Activated T-helper 2 cell treated with anti-CD3 and anti-CD28 coated beads, Interferon-gamma antibody, Interleukin-2, Interleukin-4, amounts not matched to agents 10 μg/mL and 5 μg/mL and 100 μg/mL, durations not matched to agents 14 hours and 24 hours and 36 hours (primary cell): ENCODE measurements at places on chromosomes 12 and 14. TPM values are rescaled to one million over a fixed set of nuclear protein-coding genes. Genes with fewer than 3 reads are reported as not detected.

Gene ARHGAP9
- total RNA-seq: 105 and 106 TPM in 2 replicates

Gene SLC6A13
- total RNA-seq: 0.18 and 0.21 TPM in 2 replicates

GRCh38 chr14:90940318-90940962 is 120.0 kb downstream of the RPS6KA5 start:
- DNase-seq: no peak

GRCh38 chr14:75579882-75580281 is 1.5 kb downstream of the FLVCR2 start:
- no peak for DNase-seq

- DNase-seq: no peak
Measured at GRCh38 chr14:88195676-88196075, 127.4 kb downstream of the KCNK10 start.

GRCh38 chr14:53192052-53192760 is 39.1 kb upstream of the DDHD1 start:
- no peak for DNase-seq

Gene ADAMTS20
- not detected in 2 replicates for total RNA-seq

- no peak for DNase-seq
Measured at GRCh38 chr12:79707830-79708229, 17.1 kb upstream of the PAWR start.

DNA sequence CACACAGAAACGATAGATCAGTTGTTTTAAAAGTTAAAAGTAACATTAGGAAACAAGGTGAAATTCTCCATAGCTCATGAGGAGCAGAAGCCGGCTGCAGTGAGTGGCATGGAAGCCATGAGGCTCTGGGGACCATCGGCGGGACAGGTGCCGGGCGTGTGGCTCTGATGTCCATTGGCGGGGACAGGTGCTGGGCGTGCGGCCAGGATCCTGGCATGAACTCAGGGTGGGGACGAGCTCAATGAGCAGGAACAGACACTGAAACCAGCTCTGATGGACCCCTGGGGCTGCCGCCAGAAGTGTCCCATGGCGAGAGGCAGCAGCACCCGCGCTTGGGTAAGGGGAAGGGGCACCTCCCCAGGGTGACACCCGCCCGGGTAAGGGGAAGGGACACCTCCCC is 75.1 kb downstream of the NOC4L start:
- no peak for DNase-seq

DNA sequence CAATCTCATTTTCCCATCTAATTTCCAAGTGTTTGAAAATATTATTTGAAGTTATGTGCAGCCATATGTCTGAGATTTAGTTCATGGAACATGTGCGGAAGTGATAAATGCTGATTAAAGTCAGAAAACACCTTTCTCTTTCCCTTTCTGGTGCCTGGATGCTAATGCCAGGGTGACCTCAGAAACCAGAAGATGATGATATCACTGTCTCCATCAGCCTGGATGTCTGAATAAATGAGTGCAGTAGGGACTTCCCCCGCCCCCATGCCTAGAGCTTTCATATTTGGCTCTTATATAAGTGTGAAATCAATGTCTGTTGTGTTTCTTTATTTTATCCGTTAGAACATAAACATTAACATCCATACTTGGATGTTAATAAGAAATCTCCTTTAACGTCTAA is 261.9 kb upstream of the LRIG3 start:
- no peak for DNase-seq

DNA sequence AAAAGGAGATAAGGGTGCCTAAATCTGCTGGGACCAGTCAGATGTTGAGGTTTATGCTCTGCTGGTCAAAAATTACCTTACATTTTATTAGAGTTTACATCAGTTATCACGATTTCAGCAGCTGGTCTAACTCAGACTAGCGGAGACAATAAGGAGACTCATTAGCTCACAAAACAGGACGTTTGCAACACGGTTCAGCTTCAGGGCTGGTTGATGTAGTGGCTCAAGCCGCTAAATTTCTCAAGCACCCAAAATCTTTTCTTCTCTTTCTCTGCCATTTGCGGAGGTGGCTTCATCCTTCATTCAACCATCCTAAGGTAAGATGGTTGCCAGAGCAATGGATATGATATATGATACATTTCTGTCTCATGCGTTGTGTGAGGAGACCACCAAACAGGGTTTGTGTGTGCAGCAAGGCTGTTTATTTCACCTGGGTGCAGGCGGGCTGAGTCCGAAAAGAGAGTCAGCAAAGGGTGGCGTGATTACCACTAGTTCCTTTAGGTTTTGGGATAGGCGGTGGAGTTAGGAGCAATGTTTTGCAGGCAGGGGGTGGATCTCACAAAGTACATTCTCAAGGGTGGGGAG is 30.3 kb upstream of the CLIP1 start:
- DNase-seq: no peak

DNA sequence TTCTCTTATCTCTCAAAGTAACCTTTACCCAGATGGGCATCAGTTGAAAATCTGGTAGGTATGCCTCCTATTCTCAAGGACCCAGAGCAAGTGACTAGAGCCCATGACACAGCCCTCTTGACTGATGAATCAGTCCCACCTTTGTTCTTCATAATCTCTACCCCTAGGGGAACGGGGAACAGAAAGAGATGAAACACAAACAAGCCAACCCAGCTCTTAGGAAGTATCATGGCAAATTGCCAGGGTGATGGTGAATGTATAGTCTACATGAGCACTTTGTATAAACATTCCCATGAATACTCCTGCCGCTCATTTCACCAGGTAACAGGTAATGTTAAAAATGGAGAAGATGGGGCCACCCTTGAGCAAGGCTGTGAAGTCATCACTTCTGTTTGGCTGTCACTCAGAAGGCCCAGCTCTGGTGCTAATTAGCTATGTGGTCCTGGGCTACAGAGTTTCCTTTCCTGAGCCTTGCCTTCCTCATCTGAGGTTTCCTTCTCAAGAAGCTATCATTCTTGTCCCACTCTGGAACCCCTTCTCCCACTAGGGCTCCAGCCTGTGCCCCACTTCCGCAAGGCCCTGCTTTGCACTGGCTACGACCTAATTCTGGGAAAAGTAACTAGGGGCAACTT is 161.7 kb downstream of the ANO2 start:
- no peak for DNase-seq

GRCh38 chr12:65121049-65121955 is at the start of gene WIF1:
TSS of gene WIF1 (minus strand) at chr12:65121305. CDS start at chr12:65121191, 114 bp downstream.
- DNase-seq: no peak

Gene MIPOL1
- total RNA-seq: not detected in 2 replicates

- DNase-seq: no peak
Measured at GRCh38 chr14:68308726-68309520, 483.9 kb downstream of the ZFP36L1 start.

- DNase-seq: no peak
Measured at GRCh38 chr14:53409969-53410368, 256.8 kb upstream of the DDHD1 start.

Gene HOXC12
- not detected in 2 replicates for total RNA-seq

DNA sequence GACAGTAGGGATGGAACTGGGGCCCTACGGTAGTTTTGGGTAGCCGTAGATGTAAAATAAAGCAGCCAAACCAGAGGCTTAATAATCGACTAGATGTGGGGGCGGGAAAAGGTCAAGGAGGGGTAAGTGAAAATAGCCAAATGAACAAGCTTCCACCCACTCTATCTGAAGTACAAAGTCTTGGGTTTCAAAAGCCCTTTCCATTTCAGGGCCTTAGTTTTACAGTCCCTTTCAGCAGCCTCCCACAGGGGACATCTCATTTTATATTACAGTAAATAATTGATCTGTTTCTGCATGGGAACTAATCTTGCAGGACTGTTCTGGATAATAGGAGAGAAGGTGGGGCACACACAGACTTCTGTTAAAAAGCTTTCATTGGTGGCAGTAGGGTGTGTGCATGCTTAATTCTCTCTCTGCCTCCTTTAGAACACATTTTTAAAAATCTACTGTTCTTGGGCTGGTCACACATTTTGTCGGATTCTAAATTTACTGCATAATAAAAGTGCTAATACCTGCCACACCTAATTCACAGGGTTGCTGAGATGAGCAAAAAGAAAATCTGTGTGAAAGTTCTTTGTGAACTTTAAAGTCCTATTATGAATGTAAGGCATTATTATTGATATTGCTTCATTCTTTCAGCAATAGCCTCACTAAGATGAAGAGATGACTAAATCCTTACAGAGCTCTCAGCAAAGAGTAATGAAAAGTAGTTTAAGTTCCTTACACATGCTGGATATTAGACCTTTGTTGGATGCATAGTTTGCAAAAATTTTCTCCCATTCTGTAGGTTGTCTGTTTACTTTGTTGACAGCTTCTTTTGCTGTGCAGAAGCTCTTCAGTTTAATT is 104.6 kb downstream of the ITPR2 start:
- DNase-seq: no peak

Gene OR6C2
- total RNA-seq: not detected in 2 replicates

DNA sequence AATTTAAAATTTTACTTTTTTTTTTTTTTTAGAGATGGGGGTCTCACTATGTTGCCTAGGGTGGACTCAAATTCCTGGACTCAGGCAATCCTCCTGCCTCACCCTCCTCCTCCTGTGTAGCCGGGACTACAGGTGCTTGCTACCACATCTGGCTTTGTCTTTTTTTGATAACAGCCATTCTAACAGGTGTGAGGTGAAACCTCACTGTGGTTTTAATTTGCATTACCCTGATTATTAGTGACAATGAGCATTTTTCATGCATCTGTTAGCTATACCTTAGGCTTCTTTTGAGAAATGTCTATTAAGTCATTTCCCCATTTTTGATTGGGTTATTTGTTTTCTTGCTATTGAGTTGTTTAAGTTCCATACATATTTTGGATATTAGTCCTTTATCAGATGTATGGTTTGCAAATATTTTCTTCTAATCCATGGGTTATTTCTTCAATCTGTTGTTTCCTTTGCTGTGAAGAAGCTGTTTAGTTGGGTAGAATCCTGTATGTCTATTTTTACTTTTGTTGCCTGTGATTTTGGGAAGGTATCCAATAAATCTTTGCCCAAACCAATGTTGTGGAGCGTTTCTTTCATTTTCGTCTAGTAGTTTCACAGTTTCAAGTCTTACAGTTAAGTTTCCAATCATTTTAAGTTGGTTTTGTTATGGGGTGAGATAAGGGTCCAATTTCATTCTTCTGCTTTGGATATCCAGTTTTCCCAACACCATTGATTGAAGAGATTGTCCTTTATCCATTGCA is 86.1 kb downstream of the MYF5 start:
- no peak for DNase-seq

Gene PCBP2
- 985 and 1,001 TPM in 2 replicates for total RNA-seq

Gene FGF23
- total RNA-seq: not detected in 2 replicates

DNA sequence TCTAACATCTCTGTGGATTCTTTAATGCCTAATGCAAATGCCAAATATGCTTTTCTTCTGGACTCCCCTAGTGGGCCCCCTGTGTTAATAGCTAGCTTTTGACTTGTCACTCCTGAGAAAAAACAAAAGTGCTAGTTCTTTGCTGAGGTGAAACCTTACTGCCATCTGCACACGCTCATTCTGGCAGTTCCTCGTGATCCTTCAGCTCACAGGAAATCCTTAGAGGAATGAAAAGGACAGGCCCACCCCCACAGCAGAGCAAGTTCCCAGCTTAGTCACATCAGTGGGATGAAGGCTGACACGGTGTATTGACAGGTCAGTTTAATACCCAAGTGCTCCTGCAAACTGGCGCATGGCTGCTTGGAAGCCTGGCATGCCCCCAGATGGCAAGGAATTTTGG is 165.1 kb upstream of the ATP2B1 start:
- DNase-seq: no peak

DNA sequence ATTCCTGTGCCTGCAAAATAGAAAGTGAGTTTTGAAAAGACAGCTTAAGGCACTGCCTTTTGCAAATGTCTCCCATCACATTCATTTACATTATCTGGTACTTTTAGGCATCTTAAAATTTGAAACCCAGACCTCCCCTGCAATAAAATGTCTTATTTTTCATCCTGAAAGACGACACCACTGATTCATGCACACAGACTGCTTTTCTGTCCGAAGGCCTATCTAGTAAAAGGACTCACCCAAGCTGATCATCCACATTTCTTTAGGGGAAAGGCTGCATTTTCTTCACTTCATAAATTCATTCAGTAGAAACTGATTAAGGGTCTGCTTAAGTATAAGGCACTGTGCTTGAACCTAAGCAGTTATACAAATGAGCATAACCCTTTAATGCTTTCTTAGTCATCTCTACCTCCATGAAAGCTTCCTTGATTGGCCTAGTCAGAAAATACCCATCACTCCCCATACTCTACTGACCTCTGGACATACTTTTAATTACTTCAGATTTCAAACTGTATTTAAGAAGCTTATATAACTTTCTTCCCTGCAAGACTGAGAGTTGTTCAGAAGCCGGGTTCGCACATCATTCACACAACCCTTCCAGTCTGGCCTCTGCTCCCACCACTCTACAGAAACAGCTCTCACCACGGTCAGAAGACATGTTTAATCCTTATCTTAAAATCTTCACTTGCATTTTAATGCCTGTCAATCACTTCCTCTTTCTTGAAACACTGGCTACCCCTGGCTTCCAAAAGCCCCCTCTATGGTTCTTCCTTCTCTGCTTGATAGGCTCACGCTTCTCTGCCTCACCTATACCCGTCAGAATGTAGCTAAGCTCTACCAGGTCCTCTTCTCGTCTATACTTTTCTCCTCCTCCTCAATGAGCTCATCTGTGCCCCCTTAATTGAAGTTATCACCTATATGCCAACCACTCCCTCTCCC is 288.6 kb downstream of the MED13L start:
- DNase-seq: no peak

Gene TROAP
- total RNA-seq: 58.3 and 59.3 TPM in 2 replicates

Gene NUMB
- 52.4 and 66.1 TPM in 2 replicates for total RNA-seq

DNA sequence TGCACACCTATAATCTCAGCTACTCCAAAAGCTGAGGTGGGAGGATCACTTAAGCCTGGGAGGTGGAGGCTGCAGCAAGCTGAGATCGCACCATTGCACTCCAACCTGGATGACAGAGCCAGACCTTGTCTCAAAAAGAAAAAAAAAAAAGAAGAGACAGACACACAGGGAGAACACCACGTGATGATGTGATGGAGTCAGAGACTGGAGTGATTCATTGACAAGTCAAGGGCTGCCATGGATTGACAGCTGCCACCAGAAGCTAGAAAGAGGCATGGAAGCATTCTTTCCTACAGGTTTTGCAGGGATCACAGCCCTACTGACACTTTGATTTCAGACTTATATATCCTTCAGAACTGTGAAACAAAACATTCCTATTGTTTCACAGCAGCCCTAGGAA is 3.5 kb upstream of the HCFC2 start:
- DNase-seq: no peak

Gene LYZ
- total RNA-seq: not detected in 2 replicates

Gene LRTM2
- total RNA-seq: 0.07 and 0.09 TPM in 2 replicates

GRCh38 chr12:29581631-29582030 is 84.1 kb upstream of the OVCH1 start:
- no peak for DNase-seq

DNA sequence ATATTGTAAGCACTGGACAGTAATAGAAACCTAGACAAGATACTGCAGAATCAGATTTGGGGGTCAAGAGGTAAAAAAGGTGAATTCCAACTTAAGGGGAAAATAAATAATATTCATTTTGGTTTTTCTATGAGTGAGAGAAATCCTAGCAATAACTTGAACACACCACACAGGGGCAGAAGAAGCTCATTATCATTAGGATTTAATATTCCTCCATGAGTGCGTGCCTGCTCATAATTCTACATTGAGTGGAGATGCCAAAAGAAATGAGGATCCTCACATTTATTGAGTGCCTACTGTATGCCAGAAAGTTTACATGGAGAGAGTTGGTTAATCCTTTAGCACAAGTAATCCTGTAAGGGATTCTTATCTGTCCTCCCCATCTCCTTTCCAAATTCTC is 40.5 kb upstream of the C14orf132 start:
- no peak for DNase-seq
